ENCODE measurements at places on chromosomes 7 and 10.

DNA sequence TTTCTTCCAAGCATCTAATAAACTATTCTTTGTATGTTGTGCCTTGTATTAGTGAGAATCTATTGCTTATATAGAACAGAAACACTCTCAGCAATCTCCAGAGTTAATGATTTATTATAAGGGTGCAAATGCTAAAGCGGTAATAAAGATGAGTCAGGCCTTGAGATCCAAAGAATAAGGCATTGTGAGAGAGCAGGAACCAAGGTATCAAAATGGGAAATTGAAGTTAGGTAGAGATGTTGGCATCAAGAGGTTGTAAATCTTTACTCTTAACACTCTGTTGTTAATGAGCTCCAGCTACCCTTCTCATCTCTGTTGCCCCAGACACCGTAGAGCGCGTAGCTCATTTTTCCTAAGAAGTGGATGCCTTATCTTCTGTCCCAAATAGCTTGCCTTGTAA, 375.2 kb downstream of the ARL4A start:
- no peak for DNase-seq

- DNase-seq = peak; percentile 66
Measured at GRCh38 chr7:79282070-79282694, 171.3 kb downstream of the MAGI2 start.

DNA sequence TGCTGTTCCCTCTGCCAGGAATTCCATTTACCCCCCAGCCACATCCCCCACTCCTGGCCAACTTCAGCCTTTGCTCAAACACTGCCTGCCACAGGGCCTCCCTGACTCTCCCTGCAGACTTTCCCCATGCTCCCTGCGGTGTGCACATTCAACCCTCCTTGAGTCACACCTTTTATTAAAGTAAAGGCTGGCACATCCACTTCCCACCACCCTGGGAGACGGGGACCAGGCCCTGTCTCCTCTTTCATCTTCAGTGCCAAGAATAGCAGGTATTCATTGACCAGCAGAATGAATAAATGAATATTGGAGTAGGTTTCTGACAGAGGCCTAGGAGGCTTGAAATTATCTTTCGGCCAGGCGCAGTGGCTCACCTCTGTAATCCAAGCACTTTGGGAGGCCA, 91.4 kb downstream of the GRK5 start:
- no peak for DNase-seq

GRCh38 chr7:35613150-35613549, 81.8 kb downstream of the HERPUD2 start:
- no peak for DNase-seq

DNA sequence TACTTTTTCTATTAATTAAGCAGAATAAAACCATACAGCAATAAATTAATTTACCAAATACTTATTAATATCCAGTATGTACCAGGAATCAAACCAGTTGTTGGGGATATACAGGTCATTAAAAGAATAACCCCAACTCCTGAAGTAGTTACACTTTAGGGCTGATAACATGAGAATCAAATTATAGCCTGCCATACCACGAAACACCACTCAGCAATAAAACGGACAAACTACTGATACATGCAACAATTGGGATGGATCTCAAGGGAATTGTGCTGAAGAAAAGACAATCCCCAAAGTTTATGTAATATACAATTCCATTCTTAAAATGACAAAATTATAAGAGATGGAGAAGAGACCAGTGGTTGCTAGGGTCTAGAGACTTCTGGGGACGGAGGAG, 22.7 kb downstream of the MCMBP start:
- DNase-seq = no peak

DNA sequence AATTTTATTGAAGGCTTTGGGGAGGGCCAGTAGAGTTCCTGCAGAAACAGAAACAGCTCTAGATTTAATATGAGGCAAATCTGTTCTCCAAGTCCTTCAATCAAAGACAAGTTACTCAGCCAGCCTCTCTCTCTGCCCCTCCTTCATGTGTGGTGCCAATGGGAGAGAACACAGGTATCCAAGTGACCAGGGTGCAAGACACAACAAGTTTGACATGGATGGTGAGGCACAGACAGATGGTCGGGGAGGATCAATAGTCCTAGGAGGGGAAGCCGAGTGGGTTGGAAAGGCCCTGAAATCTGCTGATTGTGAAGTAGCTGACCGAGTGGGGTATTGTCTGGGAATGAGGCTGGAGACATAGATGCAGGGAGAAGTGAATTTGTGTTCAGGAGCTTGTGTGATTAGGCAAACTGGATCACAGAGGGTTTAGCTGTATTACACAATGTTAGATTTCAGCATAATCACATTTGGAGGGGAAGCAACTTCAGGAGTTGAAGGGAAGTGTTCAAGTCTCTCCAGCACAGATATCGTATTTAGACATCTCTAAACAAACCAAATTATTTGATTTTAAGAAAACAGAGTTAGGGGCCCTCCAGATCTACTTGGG, 1.5 kb downstream of the GIMAP1 start:
- DNase-seq = no peak

DNA sequence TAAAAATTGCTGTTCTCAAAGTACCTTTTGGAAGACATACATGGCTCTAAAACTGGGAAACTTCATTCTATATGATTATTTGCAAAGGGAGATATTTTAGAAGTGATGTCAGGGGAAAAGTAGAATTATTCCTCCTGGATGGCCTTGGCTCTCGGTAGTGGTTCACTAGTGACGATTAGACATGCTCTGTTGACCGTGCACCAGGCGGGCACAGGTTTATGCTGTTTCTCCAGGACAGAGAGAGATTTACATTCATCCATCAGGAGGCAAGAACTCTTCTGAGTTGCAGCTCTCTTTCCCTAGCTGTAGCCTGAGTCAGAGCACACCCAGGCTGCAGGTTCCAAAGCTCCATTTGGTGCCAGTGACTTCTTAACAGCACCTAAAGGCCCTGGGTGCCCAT, 184.9 kb upstream of the WDR11 start:
- no peak for DNase-seq

DNA sequence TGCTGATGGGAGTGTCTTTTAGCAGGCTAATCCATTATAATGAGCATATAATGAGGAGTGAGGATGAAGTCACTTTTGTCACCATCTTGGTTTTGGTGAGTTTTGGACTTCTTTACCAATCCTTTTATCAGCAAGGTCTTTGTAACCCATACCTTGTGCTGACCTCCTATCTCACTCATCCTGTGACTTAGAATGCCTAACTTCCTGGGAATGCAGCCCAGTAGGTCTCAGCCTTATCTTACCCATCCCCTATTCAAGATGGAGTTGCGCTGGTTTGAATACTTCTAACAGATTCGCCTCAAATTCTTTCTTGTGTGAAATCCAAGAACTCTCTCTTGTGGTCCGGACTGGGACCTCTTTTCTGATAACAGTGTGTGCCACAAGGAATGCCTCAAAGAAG, 253.1 kb upstream of the CACNA2D1 start:
- DNase-seq = no peak

DNA sequence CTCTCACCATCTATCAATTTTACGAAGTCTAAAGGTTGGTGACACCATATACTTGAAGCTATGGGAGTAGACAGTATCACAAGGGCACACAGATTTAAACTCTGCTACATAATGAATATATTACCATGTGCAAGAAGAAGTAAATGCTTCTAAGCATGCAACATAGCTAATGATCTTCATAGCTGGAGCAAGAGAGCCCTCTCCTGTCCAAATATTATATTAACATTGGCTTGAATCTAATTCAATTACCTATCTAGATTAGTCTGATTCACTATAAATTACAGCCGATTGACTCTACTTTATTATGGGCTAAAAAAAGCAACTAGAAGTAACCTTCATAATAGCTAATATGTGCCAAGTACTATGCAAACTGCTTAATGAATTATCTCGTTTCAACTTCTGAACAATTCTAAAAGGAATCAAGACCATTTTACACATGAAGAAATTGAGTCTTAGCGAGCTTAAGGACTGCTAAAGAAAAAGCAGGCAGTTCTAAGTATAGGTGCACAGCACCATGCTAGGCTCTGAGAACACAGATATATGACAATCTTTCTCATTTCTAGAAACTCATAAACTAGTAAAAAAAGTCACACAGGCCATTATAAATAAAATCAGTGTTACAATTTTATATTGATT, 21.9 kb downstream of the FRA10AC1 start:
- DNase-seq = no peak

DNA sequence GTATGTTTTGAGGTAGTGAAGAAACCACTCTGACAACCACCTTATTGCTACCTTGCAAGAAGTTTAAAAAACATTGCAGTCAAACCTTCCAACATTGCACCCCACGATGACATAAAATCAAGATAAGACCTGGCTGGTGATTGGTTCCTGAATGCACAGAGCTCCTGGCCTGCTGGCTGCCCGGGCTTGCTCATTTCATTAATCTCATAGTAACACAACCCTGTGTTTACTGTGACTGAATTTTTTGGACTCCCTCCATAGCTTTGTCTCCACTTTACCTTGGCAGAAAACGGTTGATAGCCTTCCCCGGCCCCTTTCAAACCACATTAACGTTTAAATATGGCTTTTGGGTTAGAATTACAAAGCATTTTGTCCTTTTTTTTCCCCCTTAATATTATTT, 27.5 kb downstream of the VWA2 start:
- no peak for DNase-seq

GRCh38 chr10:102291221-102291905, 46.0 kb downstream of the GBF1 start:
- DNase-seq = no peak

DNA sequence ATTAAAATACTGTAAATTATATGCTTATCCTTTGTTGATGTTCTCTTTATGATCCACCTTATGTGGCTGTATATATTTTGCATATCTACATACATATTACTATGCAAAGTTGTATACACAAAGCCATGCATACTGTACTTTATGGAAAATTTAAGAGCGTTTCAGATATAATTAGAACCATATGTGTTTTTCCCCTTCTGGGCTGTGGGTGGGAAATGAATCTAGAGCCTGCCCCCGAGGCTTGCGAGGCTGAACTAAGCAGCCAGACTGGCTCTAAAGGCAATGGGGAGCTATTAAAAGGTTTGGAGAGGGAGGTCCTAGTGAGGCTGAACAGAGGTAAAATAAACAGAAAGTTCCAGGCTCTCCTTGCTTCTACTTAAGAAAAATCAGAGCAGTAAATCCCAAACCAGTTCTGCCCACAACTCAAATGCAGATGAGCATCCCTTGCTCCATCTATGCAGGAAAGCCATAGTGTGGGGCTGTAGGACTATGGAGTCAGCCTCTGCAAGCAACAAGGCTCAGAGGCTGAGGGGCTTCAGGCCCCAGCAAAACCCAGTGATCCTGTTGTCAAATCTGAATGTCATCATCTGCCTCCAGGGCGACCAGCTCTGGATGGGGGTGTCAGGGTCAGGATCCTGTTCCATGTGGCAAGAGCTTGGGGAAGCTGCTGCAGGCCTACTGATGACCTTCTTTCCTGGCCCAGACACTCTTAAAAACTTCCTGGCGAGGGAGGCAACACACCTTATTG, 14.1 kb upstream of the DDIT4 start:
- DNase-seq = peak; percentile 78

GRCh38 chr10:82505009-82505408, 630.0 kb downstream of the NRG3 start:
- DNase-seq = no peak

DNA sequence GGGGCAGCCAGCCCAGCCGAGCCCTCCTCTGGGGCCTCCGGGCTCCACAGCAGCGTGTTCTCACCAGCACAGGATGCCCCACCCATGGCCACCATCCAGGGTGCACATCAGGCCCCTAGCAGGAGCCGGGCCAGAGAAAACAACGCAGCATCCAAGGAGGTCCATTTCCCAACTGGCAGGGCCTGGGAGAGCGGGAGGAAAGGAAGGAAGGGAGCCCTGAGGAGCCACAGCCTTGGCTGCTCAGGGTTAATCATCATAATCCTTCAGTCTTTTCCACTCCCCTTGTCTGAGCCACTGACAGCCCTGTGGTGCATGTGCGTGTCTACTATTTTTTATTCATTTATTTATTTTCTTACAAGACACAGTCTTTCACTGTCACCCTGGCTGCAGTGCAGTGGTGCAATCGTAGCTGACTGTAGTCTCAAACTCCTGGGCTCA, 3.6 kb downstream of the PLAC9 start:
- DNase-seq = peak; percentile 97

DNA sequence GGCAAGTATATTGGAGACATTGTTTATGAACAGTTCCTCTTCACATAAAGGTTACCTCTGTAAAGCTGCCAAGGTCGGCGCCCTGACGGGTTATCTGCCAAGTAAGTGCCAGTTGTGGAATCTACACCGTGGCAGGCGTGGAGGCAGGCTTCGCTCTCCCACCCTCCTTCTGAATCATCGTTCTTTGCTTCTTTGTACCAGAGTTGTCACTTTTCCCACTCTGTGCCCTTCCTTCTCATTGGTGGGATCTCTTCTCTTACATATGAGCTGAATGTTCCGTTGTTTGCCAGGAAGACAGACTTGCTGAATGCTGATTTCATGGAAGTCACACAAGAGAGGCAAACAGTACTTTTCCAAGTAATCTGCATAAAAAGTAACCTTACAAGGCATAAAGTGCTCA, 40.6 kb upstream of the PTPRZ1 start:
- no peak for DNase-seq

- DNase-seq = no peak
Measured at GRCh38 chr10:69736886-69737641, 64.6 kb upstream of the COL13A1 start.

DNA sequence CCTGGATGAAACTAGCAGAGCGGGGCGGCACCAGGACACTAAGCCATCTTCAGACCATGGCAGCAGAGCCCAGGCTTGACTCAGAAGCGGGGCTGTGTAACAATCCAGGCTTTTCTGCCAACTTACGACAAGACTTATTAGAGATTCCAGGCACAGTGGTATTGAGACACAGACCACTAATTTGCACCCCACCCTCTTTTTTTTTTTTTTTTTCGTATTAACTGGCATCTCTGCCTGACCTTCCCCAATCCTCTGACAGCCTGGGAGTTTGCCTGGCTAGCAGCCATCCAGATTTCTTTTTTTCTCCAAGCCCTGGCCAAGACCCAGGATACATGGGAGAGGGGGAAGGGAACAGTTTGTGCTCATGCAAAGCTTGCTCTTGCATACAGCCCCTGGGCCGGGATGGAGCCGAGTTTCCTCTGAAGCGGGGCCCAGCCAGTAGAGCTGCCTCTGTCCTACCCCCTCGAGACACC, 182.4 kb downstream of the PLXNA4 start:
- DNase-seq = no peak

DNA sequence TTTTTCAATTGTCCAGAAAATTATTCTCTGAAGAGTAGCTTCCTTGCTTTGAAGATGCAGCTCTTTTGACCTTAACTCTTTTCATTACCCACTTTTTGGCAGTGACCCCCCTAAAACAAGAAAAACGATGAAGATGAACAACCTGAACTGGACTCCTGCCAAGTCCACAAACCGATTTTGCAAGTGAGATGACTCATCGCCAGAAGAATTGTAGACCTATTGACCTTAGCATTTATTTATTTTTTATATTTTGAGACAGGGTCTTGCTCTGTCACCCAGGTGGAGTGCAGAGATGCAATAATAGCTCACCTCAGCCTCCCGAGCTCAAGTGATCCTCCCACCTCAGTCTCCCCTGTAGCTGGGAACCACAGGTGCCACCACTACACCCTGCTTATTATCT, 859.2 kb downstream of the GATA3 start:
- peak; percentile 0 for DNase-seq

All from skeletal muscle cell (primary cell).